Right ventricle myocardium inferior (tissue), 1 donor: ENCODE measurements at places on chromosomes 12 and 14. TPM values are rescaled to one million over a fixed set of nuclear protein-coding genes. Genes with fewer than 3 reads are reported as not detected.
A peak's percentile ranks its signal among the peaks of the same experiment; 100 is the strongest.

Gene OLR1
- 0.24 TPM for total RNA-seq

- DNase-seq = no peak
Measured at GRCh38 chr12:115755061-115755724, 522.3 kb downstream of the MED13L start.

GRCh38 chr14:102344485-102344884 lies 18.2 kb downstream of the CINP start:
- DNase-seq = no peak

GRCh38 chr12:85445060-85445938 lies 165.3 kb downstream of the ALX1 start:
- no peak for DNase-seq

Gene REC8
- 2.4 TPM for total RNA-seq

DNA sequence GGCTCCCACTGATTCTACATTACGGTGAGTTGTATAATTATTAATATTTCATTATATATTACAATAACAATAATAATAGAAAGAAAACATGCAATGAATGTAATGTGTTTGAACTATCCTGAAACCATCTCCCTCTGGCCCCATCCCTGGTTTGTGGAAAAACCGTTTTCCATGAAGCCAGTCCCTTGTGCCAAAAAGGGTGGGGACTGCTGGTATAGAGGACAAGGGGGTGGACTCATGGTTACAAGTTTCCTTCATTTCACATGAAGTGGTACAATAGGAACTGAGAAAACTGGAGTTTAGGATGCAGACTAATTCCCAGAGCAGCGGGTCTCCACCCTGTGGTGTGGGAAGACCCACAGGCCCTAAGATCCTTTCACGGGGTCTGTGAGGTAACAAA lies 3.0 kb upstream of the C1RL start:
- DNase-seq = no peak

DNA sequence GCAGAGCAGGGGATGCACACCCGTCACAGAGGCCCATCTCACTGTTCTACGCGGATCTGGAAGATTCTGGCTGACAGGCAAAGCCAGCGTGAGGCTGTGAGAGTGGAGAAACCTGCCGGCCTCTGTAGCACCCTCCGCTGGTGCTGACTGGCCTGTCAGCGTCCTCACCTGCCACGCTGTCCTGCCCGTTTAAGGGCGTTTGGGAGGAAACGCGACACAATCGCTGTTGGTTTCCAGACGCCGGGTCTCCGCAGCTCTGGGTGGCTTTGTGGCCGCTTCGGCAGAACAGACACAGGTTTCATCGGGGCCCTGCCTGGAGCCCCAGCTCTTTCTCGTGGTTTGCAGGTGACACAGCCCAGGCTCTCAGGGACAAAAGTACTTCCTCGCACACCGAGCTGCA lies 70.6 kb downstream of the NOC4L start:
- peak; percentile 53 for DNase-seq

DNA sequence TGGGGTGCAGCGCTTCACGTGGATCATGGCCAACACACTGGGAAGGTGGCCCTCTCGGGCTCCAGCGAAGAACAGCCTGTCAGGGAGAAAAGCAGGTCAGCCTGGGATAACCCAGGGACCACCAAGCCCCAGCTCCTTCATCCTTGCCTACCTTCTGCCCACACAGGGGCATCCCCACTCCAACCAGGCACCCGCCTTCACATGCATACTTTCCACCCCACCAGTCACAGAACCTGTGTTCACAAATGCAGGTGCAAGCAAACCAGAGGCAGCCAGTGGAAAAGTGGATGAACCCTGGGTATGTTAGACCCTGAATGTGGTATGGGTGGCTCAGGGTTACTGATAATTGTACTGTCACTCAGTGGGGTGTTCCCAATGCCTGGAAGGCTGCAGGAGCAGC lies 12.4 kb upstream of the CEBPE start:
- peak; percentile 7 for DNase-seq

- DNase-seq = no peak
Measured at GRCh38 chr12:116650062-116650461, 87.8 kb downstream of the SPRING1 start.
